GM20000 (cell line): ENCODE measurements at places on chromosomes 13 and 19.
A peak's percentile ranks its signal among the peaks of the same experiment; 100 is the strongest.

GRCh38 chr13:31073859-31074718 lies 87.6 kb downstream of the HSPH1 start:
- peak; percentile 77 for DNase-seq

- no peak for DNase-seq
Observed at GRCh38 chr19:16433986-16434385, 37.8 kb downstream of the EPS15L1 start.

- DNase-seq = no peak
Observed at GRCh38 chr13:88112526-88112925, 441.4 kb downstream of the SLITRK5 start.

GRCh38 chr13:105497597-105497996 lies 1037.9 kb downstream of the EFNB2 start:
- DNase-seq = no peak

DNA sequence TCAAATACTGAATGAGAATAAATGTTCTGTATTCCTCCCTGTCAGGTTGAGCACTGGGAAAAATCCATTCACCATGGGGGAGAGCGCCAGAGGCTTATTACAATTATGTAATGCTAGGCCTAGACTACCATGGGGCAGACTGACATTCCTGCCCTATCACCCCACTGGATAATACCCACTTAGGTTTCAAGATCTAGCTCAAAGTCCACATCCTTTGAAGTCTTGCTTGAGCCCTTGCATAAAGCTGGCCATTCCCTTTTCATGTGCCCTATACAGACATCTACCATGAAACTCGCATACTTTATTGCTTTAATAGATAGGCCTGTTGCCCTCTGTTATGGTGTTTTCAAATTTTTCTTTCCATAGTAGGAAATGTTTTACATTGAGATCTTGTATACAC lies 149.3 kb downstream of the RGCC start:
- DNase-seq = no peak

GRCh38 chr13:113469582-113469981 lies 16.3 kb upstream of the ADPRHL1 start:
- no peak for DNase-seq

GRCh38 chr13:26112843-26113242 lies 61.0 kb upstream of the SHISA2 start:
- DNase-seq = no peak

DNA sequence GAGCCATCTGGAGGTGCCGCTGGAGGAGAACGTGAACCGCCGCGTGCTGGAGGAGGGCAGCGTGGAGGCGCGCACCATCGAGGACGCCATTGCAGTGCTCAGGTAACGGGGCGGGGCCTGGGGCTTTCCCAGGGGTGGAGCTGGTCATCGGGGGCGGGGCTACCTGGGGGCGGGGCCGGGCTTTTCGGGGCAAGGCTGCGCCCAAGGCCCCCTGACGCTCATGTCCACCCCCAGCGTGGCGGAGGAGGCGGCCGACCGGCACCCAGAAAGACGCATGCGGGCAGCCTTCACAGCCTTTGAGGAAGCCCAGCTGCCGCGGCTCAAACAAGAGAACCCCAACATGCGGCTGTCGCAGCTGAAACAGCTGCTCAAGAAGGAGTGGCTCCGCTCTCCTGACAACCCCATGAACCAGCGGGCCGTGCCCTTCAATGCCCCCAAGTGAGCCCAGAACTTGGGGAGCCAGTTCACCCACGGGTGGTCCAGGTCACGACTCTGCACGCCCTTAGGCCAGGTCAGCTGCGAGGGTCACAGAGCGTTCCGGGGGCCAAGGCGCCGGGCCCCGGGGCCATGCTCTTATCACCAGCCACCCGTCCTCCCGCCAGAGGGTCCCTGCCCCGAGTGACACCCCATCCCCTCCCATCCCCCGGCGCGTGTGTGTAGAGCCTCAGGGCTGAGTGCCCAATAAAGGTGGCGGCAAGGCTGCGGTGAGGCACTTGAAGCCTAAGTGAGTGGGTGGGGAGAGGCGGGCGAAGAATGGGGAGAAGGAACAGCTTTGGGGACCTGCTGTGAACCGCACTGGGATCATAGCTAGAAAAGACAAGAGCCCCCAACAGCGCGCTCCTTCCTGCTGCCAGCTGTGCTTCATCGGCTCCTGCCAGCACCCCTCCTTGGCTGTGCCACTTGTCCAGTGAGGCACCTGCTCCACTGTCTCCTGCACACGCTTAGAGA lies 10.7 kb downstream of the CCDC124 start:
- no peak for DNase-seq

GRCh38 chr19:4023600-4024398 lies 16.3 kb downstream of the PIAS4 start:
- DNase-seq = no peak
